ENCODE measurements at places on chromosomes 11 and 22.
A peak's percentile ranks its signal among the peaks of the same experiment; 100 is the strongest.

GRCh38 chr11:96027021-96027420 is 103.1 kb upstream of the MTMR2 start:
- DNase-seq, result no peak

DNA sequence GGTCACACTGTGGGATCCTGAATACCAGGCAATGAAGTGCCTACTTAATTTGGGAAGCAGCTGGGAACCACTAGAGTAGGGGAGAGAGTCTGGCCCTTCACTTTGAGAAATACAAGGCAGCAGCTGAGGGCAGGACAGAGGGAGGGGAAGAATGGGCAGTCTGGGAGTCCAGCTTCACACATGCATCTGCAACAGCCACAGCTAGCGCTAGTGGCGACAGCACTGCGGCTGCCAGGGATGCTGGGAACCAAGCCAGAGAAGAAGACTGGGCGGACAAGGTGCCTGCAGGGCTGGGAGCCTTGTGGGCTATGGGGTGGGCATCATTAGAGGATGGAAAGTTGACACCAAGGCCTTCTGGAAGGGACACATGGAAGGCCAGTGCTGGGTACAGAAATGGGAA is 15.8 kb downstream of the SCUBE2 start:
- no peak for DNase-seq

DNA sequence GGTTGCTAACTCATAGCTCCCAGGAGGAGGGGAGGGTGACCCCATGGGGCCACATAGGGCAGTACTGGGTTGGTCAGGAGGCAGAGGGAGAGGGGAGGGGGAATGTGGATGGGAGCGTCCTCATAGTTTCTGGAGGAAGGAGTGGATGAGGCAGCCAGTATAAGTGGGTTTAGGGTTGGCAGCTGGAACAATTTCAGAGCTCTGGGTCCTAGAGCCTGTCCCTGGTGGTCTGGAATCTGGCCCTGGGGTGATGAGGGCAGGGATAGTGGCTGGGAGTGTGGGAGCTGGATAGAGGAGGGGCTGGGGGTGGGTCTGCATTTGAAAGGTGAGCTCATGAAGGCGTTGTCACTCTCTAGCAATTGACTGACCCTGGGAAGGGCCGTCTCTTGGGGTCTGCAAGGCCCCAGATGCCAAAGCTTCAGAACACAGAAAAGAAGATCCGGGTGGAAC is 5.3 kb upstream of the MRGPRG start:
- no peak for DNase-seq

DNA sequence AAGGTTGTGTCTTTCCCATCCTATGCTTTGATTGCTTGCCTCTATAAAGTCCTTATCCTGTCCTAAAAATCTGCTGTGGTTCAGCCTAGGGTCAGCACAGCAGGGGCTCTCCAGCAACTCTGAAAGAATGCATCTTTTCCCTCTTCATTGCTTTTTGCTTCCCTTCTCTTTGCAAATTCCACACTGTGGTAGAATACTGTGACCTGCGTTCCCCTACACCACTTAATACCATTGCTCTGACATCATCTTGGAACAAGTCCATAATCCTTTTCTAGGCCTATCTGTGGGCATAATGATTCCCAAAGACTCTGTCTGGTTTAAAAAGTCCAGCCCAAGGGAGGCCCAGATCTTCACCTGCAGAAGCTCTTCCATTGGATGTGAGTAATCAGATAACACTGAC is 177.7 kb downstream of the NAV2 start:
- no peak for DNase-seq

DNA sequence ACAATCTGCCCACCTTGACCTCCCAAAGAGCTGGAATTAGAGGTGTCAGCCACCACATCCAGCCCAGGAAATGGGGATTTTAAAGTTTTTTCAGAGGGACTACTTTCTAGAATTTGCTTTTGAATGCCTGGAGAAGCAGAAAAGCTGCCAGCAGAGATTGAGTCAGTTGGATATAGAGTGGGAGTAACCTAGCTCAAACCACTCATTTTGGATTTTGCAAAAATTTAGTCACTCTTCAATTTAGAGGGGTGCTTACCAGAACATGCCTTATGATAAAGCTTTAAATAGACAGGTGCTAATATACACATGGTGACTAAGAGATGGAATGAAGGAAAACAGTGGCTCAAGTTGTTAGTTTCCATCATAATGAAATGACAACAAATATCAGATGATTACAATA is 26.5 kb upstream of the PSMA1 start:
- DNase-seq, result no peak

DNA sequence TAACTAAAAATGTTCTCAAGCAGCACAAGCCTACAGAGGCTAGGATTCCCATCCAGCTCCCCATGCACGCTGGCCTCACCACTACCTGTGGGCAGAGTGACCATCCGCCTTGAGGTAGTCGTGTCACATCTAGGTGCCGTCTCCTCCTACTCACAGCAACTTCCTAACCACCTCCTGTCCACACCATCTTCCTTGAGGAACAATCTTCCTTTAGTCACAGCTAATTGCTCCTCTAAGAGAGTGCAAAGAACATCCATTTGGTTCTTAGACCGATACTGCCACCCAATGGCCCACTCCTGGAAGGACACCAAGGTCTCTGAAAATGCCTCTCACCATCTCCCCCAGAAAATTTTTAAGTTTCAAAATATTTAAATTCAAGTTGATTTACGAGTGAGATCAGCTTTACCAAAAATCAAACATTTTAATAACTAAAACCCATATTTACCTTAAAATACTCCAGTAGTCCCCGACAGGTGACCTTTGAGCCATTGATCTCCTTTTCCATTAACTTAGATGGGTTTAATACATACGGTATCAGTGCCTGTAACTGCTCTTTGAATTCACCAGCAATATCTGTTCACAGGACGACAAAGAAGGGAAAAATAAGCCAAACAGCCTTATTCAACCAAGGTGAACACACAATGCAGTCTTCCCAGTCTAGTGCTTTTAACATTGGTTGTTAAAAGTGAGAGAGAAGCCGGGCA is 21.7 kb upstream of the PLAAT3 start:
- DNase-seq, result peak; percentile 70

- no peak for DNase-seq
Measured at GRCh38 chr22:46043339-46043738, 66.4 kb upstream of the WNT7B start.

GRCh38 chr11:116835042-116835772 is 2.2 kb downstream of the APOA1 start:
- DNase-seq, result peak; percentile 49

- no peak for DNase-seq
Measured at GRCh38 chr11:41118521-41118920, 340.9 kb downstream of the LRRC4C start.

GRCh38 chr22:44583061-44583760 is 85.2 kb upstream of the RTL6 start:
- peak; percentile 20 for DNase-seq

DNA sequence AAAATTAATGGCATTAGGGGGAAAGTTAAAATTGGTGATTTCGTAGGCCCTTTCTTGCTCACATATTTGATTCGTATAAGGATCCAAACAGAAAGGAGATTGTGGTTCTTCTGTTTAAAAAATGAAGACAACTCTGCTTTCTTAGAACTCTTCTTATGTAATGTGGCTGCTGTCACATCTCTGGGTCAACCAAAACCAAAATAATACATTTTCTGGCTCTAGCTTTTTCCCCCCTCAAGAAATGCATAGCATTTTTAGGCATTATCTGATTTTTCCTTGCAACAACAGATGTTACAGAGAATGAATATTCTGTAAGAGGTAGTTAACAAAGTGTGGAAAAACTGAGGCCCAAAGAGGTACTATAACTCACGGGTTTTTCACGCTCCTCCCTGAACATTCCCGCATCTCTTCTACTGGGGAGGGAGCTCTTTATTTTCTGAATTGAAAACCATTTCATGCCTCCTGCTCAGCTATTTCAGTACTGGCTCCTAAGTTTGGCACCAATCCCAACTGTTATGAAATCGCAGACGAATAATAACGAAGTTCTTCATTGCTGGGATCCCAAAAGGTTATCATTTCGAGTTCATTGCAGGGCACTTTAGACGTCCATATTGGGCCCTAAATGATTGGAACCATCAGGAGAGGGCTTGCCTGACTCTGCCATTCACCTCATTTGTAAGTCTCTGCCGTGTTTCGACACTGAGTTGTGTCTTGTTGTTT is 17.1 kb downstream of the GRAP2 start:
- no peak for DNase-seq

GRCh38 chr22:21020802-21021429 is 6.0 kb downstream of the P2RX6 start:
- DNase-seq, result peak; percentile 7

DNA sequence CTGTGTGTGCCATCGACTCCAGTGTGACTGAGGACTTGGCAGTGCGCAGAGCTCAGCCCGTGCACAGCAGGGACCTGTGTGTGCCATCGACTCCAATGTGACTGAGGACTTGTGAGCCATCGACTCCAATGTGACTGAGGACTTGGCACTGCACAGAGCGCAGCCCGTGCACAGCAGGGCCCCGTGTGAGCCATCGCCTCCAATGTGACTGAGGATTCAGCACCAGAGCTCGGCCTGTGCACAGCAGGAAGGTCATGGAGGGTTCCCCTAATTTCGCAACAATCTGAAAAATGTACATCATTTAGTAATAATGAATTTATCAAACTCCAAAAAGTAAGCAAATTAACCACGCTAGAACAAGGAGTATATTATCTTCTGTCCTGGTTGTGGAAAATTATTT is 348.3 kb upstream of the B3GAT1 start:
- no peak for DNase-seq

- DNase-seq, result no peak
Measured at GRCh38 chr11:20046416-20046815, 113.9 kb downstream of the DBX1 start.

DNA sequence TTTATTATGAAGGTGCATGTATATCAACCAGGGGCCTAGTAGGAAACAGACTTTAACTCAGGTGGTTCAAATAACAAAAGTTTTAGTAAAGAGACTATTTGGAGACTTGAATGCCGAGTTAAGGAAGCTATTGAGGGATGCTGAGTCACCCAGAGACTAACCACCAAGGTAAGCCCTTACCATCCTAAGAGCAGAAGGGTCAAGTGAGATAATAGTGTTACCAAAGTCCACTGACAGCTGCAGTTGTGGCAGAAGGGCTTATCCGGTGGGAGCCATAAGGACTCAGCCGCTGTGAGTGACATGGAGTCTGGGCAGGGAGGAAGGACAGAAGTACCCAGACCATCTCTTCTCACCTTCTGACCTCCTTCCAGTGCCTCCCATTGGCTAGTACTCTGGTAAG is 134.0 kb downstream of the INSC start:
- peak; percentile 20 for DNase-seq

DNA sequence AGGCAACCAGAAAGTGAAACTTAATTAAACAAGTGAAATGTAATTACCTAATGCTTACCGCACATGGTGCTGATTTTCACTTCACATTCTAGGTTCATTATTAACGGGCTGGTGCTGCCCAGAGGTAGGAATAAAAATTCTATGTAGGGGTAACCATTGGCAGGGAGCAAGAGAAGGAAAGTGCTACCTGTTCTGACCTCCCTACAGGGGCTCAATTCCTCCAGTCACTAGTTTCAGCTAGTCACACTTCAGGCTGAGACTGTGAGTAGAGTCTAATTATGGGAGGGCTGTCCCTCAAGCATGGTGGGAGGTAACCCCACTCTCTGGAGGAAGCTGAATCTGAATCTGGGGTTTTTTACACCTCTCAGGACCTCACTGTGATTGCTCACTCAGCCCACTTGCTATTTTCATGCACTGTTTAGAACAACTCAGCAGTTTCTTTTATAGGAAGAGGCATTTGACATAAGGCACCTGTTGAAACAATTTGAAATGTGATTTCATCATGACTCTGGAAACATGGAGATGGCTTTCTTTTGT is 75.4 kb downstream of the MAML2 start:
- no peak for DNase-seq

DNA sequence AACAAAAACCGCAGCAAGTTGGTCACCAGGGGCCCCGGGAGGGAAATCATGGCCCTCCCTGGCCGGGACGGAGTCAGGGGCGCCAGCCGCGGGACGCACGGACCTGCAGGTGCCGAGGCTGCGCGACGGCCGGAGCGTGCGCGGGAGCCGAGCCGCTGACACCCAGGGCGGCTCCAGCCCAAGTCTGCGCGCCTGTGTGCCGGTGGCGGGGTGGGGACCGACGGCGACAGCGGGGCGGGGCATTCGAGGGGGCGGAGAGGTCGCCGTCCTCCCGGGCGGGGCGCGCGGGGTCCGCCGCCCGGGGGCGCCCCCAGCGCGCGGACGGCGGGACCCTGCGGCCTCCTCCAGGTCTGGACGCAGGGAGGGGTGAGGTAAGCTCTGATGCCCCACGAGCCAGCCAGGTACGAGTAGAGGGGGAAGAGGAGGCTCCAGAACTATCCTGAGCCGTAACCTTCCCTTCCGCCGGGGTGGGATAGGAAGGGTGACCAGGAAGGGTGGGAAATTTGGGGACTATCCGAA is at the start of gene ESAM:
Gene ESAM, minus strand, starts transcription at position 186 of the 519 bp plus-strand sequence. Its CDS starts 136 bp downstream, at position 50.
- DNase-seq, result peak; percentile 83

DNA sequence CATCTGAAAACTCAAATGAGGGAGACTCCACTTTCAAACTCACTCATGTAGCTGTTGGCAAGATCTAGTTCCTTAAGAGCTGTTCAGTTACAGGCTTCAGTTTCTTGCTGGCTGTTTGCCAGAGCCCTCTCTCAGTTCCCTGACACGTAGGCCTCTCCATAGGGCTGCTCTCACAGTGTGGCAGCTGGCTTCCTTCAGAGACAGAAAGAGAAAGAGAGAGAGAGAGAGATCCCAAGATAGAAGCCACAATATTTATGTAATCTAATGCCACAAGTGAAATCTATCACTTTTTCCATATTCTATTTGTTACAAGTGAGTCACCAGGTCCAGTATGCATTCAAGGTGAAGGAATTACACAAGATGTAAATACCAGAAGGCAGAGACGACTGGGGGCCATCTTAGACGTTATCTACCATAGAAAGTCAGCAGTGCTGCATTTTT is 168.8 kb downstream of the RCN1 start:
- DNase-seq, result no peak

- no peak for DNase-seq
Measured at GRCh38 chr11:111408789-111409727, 30.0 kb upstream of the POU2AF1 start.

- no peak for DNase-seq
Measured at GRCh38 chr22:41254230-41254629, 13.5 kb upstream of the CHADL start.

GRCh38 chr11:43693731-43694130 is 13.2 kb downstream of the HSD17B12 start:
- DNase-seq, result no peak

DNA sequence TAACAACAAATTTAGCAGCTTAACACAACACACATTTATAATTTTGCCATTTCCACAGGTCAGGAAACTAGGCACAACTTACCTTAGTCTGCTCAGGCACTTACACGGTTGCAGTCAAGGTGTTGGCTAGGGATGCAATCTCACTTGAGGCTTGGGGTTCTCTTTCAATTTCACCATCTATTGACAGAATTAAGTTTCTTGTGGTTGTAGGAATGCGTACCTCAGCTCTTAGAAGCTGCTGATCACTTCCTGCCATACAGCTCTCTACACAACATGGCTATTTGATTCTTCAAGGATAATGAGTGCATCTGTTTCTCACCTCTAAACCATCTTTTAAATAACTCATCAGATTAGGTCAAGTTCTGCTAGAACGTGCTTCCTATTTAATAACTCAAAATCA is 968.1 kb downstream of the LRRC4C start:
- no peak for DNase-seq

All from DMS53 (cell line).